Epithelial cell of proximal tubule (primary cell): ENCODE measurements at places on chromosomes 6 and 20. TPM values are rescaled to one million over a fixed set of nuclear protein-coding genes. Genes with fewer than 3 reads are reported as not detected.

GRCh38 chr6:12886961-12887775 is 170.6 kb downstream of the PHACTR1 start:
- peak; percentile 70 for DNase-seq

GRCh38 chr6:137715589-137716045 is 151.4 kb upstream of the TNFAIP3 start:
- DNase-seq = no peak

- no peak for DNase-seq
Observed at GRCh38 chr20:61682996-61683681, 382.5 kb downstream of the TAF4 start.

DNA sequence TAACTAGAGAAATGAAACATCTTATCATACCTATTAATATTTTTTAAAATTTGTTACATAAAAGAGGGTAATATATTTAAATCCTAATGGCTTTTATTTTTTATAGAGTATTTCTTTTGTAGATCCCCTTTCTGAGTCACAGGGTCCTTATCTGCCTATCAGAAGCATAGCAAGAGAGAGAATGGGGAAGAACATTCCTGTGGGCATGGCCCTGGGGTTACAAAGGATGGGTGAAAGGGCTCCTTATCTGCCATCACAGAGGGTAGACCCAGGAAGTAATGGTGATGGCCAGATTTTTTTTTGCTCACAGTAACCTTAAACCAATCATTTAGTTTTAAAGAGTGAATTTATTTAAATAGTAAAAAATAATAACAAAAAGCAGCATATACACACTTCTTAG is 582.1 kb upstream of the HTR1E start:
- no peak for DNase-seq

DNA sequence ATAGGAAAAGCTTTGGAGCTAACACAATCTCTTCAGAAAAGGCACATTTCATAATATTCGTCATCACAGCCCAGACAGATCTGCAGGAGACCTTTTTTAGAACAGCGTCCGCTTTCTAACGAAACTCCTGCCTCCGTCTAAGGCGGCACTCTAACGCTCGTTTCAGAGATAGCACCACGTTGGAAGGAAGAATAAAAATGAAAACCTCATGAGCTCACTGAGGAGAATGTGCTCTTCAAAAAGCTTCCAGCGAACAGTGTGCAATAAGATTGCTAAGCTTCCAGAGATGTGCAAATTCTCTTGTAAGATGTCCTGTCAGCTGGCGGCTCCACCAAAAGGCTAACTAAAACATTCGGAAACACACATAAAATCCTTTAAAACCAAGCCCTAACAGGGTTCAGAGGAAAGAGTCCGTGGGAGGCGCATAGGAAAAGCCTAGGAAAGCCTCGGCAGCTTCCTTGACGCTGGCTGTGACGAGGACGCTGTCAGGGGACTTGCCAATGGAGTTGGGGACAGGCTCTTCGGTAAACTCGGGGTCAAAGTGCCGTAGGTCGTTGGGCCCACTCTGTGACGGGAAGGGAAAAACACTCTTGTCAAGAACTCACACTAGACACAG is 117.6 kb upstream of the SLC2A12 start:
- no peak for DNase-seq

DNA sequence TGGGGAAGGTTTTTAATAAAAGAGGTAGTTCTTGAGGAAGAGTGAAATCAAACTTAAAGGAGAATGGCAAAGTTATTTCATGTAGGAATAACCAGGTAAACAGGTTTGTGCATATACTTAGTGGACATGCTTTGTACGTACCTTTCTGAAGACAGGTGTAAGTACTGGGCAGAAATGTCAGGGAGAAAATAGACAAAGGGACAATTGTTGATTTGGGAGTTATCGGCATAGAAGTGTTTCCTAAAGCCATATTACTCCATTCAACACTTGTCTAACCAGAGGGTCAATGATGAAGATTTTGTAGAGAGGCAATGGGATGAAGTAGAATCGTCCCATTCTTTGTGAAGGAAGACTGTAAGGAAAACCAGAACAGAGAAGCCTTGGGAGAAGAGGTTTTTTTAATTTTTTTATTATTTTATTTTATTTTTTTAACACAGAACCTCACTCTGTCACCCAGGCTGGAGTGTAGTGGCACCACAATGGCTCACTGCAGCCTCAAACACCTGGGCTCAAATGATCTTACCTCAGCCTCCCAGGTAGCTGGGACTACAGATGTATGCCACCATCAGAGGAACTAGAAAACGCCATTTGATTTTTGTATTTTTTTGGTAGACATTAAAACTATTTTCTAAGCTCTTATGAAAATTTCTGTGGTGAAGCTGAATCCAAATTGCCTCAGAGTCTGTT is 18.0 kb downstream of the SMAP1 start:
- no peak for DNase-seq

GRCh38 chr6:31723245-31723979 is at the start of gene MPIG6B:
Gene MPIG6B, plus strand, starts transcription at chr6:31723373. Its CDS starts 11 bp downstream, at chr6:31723384.
- DNase-seq = no peak

GRCh38 chr20:2244993-2245392 is 50.8 kb upstream of the TGM3 start:
- no peak for DNase-seq

DNA sequence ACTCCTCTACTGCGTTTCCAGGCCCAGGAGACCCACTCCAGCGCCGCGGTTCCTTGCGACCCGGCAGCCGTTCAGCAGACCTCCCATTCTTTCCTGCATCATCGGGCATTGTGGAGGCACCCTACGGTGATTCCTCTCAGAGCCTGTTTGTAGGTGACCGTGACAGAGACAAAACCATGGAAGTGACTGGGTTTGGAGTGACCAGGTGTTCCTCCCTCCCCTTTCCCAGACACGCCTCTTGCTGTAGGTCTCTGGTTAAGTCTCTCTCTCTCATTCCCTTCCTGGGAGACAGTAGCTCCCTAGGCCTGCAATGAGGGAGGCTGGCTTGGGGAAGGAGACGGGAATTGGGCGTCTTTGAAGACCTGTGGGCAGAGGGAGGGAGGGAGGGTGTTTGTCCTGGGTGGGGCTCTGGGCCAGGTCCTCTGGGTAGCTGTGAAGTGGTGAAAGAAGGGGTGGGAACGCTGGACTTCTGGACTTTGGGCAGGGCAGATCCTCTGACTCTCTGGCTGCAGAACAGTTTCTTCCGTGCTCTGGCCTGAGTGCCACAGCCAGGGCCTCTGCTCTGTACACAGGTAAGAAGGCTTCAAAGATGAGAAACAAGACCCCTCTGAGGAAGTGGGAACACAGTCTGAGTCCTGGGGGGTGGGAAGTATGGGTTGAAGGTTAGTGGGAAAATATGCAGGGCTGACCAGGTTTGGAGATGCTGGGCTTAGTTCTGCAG is 763 bp downstream of the KLC4 start:
- DNase-seq = no peak

DNA sequence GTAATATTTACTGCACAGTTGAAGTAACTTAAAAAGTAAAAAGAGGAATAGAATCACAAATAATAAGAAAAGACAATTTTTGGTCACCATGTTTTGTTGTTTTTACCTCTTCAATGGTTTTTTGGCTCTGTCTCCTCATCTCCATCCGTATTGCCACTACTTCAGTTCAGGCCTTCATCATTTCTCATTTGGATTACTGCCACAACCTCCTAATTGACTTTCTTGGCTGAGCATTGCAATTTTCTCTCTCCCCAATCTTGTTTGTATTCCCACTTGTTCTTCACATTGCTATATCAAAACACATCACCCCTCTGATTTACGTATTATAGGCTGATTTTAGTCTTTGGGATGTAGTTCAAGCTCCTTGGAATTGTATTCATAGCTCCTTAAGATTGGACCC is 161.7 kb downstream of the GRM1 start:
- no peak for DNase-seq

Gene OR2H2
- total RNA-seq = not detected in 2 replicates

Gene SMLR1
- total RNA-seq = not detected in 2 replicates

Gene NRSN1
- not detected in 2 replicates for total RNA-seq

- DNase-seq = no peak
Observed at GRCh38 chr6:31903957-31904356, 2.1 kb upstream of the ZBTB12 start.

Gene LPA
- not detected in 2 replicates for total RNA-seq

DNA sequence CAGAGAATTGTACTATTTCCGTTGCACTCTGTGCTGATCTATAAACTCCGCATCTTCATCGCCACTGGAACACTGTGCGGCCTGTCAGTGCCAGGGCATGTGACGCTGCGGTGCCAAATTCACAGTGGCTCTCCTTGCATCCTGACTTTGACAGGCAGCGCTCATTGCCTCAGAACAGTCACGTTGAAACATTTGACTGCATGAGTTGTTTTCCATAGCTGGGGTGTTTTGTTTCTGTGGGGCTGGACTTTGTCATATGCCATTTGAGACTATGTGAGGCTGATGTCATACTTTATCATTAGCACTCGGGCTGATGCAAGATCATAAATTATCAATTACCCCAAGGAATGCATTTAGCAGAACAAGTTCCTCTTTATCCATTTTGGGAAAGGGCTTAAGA is 32.7 kb downstream of the CFAP61 start:
- DNase-seq = no peak

DNA sequence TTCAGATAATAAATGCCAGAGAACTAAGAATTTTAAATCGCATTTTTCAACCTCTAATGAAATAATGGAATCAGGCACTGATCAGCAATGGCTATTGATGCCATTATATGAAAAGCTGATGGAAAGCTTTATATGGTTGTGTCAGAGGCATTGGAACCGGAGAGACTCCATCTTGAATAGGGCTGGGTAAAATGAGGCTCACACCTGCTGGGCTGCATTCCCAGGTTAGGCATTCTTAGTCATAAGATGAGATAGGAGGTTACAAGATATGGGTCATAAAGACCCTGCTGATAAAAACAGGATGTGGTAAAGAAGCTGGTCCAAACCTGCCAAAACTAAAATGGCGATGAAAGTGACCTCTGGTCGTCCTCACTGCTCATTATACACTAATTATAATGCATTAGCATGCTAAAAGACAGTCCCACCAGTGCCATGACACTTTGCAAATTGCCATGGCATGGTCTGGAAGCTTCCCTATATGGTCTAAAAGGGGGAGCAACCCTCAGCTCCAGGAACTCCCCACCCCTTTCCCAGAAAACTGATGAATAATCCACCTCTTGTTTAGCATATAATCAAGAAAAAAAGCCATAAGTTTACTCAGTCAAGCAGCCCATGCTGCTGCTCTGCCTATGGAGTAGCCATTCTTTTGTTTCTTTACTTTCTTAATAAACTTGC is 40.2 kb upstream of the CD83 start:
- DNase-seq = no peak

- no peak for DNase-seq
Observed at GRCh38 chr6:127641905-127642304, 64.9 kb downstream of the C6orf58 start.

DNA sequence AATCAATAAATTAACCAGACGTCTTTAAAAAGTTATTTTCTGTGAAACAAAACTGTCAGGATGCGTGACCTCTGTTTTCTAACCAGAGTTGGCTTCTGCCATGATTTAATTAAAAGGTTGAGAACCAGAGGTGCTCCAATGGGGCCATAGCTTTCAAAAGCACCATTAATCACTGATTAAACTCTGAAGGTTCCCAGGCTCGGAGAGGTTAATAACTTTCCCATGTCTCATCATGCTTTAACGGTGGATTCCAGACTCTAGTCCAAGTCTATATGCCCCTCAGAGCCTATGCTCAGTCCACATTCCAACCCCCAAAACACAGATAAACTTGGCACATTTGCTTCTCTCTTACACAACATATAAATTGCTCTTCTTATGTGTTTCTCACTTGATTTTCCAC is 95.5 kb downstream of the SNAP91 start:
- DNase-seq = no peak

Gene PERP
- total RNA-seq = 65.6 and 68.0 TPM in 2 replicates

Gene TNF
- total RNA-seq = 13.9 and 14.2 TPM in 2 replicates

GRCh38 chr6:3440911-3441310 is 15.9 kb downstream of the SLC22A23 start:
- no peak for DNase-seq

DNA sequence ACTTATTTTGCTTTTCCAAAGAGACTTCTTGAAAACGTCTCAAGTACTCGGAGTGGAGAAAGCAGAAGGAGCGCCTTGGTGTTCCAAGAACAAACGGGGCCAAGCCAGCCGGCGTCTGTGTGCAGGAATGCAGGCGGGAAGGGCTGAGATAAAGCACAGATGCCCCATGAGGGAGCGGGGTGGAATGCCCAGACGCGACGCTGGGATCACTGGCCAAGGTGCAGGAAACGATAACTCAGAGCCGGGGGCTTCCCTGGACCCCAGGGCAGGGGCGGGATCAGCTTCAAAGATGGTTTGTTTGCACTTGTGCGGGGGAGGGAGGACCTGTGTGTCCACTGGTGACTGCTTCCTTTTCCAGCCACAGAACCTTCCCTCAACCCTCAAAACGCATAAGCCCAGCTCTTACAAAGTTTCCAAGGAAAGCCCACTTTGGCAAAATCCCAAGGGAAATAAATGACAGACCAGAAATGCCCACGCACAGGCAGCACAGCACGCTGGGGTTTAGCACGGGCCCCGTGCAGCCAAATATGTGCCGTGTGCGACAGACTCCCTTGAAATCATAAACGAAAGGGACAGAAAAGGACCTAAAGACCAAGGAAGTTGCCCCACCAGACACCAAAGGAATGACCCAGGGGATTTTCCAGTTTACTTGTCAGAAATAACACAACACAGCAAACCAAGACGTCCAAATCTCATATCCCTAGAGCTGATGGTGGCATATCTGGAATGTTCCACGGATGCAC is 113.9 kb downstream of the NFATC2 start:
- DNase-seq = no peak

DNA sequence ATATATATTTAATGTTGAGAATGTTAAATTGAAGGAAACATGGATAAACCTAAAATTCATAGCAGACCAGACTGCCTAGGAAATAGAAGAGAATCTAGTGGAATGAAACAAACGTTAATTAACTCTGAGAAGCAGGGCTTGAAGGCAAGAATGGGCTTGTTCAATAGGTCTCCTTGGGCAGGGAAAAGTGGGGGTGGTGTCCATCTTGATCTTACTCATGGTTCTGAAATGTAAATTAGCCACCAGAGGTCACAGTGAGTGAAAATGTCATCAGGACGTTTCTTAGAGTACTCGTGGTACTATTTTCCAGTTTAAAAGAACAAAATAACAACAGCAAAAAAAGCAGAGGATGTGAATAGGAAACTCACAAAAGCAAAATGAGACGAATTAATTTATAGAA is 66.8 kb upstream of the BTBD3 start:
- peak; percentile 25 for DNase-seq

DNA sequence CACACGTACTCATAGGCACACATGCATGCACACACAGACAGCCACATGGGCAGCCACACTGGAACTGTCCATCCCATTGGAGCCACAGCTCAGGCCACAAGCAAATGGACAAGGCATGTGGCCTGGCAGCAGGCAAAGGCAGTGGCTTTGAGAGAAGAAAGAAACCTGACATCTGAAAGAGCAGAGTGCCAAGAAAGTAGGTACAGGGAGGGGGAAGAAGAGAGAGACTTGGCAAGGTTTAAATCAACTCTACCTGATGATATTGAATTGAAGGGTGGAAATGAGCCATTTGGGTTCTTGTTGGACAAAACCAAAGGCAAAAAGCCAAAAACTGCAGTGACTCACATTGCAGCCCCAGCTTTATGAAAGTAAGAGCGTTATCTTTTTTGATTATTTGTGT is 142.7 kb downstream of the PCSK2 start:
- DNase-seq = no peak

Gene LY6G5C
- total RNA-seq = 0.94 and 1.1 TPM in 2 replicates

Gene PRL
- not detected in 2 replicates for total RNA-seq
